ENCODE measurements at places on chromosomes 3 and 15.

- DNase-seq, result peak; percentile 13
Observed at GRCh38 chr3:105385819-105386508, 19.3 kb downstream of the ALCAM start.

GRCh38 chr3:85846940-85847339 is 888.2 kb downstream of the CADM2 start:
- DNase-seq, result no peak

DNA sequence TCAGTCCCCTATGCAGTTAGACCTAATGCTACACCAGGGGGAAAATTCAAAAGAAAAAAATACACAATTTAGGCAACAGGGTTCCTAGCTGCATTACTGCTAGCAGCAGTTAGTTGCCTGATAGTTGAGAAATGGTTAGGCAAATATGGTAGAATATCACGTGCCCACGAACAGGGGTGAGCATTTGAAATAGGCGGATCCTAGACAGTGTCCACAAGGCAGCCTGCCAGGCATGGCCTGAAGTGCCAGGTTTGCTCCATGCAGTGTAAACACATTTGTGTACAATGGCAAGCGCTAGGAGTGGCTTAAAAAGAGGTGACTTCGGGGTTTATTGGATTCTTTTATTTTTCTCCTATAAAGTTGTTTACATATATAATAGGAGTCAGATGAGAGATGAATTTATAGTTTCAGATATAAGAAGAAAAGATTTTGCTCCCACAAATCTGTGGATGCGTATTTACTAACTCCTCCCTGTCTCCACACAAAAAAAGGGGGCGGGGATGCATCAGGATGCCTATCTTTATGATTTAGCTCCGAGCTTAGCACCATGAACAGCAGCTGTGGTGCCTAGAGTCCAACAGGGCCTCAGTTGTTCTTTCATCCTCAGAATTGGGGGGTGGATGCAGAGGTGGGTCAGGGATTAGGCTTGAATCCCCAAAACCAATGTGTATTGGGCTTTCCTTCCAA is 3.9 kb upstream of the TGM4 start:
- DNase-seq, result no peak

- DNase-seq, result no peak
Observed at GRCh38 chr3:35263477-35263876, 375.8 kb upstream of the ARPP21 start.

- DNase-seq, result no peak
Observed at GRCh38 chr3:7813365-7813764, 688.3 kb upstream of the LMCD1 start.

DNA sequence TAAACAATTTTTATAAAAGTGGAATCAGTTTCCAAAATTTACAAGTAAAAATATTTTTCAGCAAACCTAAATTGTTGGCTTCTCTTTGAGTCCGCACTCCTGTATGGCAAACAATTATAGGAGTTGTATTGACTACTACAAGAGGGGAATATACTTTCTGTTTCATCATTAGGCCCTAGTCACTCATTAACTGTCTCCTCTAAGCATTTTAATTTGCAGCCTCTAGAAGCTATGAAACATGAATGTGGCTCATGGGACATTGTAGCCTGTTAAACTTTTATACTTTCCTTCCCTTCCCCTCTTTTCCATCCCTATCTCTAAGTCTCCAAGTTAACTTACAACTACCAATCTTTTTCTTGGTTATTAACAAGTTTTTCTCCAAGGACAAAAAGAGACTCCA is 58.9 kb upstream of the CBLB start:
- DNase-seq, result no peak

- DNase-seq, result no peak
Observed at GRCh38 chr3:152331018-152331541, 62.4 kb downstream of the MBNL1 start.

GRCh38 chr15:73956743-73957135 is 30.5 kb downstream of the LOXL1 start:
- no peak for DNase-seq

GRCh38 chr15:55835866-55836265 is 92.9 kb upstream of the PRTG start:
- no peak for DNase-seq

DNA sequence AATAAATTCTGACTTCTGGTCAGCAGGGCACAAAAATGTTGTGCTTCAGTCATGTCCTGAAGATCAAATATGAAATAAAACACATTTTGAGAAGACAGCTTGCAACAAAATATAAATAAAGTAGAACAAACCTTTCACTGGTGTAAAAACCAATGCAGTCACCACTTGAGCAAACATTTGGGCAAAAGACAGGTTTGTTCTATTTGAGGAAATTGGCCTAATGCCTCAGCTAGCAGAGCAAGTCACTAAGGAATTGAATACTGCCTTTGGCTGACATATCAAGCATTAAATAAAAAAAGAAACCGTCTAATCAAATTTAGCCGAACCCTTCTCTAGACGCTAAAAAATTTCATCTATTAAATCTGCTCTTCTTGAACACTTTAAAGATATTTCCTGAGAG is 475.4 kb upstream of the CNTN3 start:
- no peak for DNase-seq

DNA sequence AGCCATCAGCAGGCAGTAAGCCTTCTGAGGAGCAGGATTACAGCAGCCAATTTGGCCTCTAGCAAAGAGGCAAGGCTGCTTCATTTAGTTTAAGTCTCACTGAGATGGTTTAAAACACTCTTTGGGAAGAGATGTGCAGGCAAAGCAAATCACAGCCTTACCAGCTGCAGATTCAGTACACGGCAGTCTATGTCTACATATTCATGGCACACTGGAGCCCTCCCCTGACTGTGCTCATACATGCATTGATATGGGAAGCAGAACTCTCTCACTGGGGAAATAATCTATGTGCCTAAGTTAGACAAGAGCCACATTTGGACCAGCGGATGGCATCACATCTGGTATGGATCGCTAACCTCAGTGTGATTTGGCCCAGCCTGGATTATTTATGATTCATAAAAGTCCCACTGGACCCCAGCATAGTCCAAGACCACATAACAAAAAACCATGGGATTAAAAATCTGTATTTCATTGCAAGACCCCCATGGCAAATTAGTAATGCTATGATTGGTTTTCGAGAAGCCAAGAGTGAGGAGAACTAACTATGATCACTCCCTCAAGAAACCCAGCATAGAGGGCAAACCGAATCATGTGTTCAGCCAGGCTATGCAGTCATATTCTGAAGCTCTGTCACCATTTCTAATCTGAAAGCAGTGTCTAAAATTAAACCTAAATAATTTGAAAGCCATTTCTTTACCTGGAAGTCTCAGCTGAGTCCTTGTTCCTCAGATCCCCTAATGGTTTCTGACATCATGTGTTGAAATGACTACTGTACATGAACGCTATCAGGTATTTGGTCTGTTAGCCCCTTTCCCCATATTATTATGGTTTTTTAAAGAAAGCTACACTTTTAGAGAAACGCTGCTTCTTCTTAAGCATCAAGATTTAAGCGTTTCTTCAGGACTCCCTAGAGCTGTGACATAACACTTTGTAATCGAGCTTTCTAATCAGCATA is 1.2 kb downstream of the PRICKLE2 start:
- no peak for DNase-seq

DNA sequence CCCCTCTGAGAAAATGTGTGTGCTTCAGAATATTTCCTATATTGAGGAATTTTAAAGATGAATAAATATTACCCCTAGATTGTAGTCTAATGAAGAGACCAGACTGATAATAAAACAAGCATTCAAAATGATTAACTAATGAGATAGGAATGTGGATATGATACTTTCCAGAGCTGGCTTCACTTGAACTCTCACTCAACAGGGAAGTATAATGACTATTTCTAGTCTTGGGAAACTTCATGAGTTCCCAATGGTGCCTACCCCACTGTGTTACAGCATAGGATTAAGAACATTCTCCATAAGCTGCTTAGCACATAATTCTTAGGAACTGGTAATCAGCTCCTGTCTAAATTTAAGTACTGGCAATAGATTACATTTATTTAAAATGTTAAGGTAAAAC is 261.5 kb upstream of the ZNF385D start:
- no peak for DNase-seq

DNA sequence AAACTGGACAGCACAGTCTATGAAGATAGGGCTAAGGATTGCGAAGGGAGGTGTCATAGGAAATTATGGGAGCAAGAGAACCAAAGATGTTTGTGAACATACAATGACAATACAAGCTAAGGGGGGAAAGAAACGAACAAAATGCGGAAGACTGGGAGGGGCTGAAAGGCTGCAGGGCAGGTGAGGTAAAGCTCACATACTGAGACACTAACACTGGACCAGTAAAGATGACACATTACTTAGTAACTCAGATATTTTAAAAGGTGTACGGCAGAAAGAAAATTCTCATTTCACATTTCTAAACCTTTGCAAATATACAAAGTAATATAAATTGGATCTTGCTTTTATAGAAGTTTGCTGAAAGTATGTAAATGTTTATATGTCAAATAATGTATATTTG is 10.1 kb downstream of the CLDND1 start:
- DNase-seq, result no peak

DNA sequence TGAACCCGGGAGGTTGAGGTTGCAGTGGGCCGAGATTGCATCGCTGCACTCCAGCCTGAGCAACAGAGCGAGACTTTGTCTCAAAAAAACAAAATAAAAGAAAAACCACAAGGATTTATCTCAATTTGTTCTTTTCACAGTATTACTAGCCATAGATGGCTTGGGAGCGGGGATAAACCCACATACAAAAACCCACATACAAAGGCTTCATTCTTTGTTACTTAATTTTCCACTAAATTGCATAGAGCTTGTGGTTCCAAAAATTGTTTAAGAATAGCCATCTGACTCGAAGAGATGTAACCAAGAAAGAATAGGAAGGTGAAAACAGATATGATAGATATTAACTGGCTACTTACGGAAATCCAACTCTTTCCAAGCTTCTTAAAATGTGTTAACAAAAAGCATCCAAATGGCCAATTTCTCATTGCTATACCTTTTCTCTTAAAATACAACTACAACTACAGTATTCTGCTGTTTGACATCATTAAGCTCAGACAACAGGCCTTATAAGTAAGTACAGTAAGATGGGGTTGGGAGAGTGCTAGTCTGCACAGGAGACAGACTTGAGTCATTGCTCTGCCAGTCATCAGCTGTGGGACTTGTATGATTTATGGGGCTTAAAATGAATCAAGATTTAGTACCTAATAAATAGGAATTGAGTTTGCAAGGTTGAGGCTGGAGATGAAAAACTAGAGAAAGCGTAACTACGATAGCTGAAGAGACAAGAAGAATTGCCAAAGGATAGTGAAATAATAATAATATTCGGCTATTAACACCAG is 96.6 kb upstream of the PLXND1 start:
- DNase-seq, result no peak

DNA sequence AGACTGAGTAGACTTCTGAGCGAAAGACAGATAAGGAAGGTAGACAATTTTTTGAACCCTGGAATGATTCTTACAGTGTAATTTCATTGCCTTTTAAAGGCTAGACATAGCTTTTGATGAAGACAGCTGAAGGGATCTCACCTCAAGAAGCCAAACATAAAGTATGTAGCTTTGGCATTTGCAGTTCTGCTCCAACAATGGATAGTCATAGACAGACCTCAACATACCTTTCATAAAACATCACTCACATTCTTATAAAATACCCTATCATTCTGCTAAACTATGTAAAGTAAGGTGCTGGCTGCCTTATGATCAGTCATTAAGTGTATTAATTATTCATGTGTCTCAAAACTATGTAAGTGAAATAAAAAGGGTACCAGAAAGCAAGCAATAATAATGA is 70.0 kb downstream of the UBE3A start:
- DNase-seq, result no peak

- no peak for DNase-seq
Observed at GRCh38 chr3:72571052-72571451, 277.2 kb downstream of the SHQ1 start.

DNA sequence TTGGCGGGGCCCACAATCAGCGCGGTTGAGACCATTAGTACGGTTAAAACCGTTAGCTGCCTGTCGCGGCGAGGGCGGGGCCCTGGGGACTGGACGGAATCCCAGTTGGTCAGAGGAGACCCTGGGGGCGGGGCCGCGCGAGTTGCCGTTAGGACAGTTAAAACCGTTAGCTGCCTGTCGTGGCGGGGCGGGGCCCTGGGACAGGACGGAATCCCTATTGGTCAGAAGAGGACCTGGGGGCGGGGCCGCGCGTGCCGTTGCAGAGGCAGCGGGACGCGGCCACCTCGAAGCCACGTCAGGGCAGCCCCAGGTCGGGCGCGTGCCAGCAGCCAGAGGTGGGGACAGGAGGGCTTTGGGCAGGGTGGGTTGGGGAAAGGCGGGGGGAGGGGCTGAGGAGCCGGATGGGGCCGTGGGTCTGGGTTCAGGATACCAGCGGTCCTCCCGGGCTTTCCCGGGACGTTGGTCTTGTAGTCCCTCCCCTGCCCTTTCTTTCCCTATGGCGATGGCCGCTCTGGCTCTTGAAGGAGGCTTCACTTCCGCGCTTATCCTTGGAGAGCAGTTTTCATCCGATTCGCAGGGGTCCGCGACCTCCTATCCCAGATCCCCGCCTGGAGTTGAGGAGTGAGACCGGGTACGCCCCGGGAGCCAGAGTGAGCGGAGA is 28.0 kb downstream of the KLHDC8B start:
- no peak for DNase-seq

DNA sequence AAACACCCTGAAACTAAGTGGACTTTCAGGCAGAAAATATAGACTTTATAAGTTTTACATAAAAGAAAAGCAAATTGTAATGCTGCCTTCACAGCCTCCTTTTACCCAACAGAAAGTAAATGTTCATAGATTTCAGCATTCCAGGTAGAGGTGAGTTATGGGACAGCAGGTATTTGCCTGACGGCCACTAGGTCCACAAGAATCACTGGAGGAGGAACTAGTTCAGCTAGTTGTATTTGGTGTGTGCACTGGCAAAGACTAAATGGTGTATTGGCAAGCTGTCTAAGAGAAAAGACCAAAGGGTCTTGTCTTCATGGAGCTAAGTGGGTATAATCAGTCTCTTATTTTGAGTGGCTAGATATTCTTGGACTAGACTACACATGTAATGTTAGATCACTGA is 34.2 kb downstream of the ZNF654 start:
- DNase-seq, result no peak

- no peak for DNase-seq
Observed at GRCh38 chr3:77147836-77148578, 108.1 kb downstream of the ROBO2 start.

DNA sequence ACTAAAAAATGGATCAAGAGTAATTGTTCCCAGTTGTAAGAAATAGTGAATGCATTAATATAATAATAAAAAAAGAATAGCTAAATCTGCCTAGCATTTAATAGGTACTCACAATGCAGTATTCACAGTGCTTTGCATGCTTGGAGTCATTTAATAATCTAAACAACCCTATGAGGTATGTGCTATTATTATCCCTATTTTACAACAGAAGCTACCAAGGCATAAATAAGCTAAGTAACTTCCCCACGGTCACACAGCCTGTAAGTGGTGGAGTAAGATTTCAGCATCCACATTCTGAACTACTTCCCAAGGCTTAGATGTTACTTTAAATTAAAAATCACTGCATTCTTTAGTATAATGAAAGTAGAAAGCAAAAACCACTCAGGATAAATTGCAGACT is 102.9 kb downstream of the PLCH1 start:
- no peak for DNase-seq

All from Kasumi-1 (cell line).